PC-3 (cell line): ENCODE measurements at places on chromosomes 5 and 9. TPM values are rescaled to one million over a fixed set of nuclear protein-coding genes. Genes with fewer than 3 reads are reported as not detected.

- no peaks in the 10 kb centered on the region for H3K4me1 ChIP-seq
- DNase-seq, result no peak
- no peak overlapping the region for H3K4me3 ChIP-seq
- no peak overlapping the region for H3K27ac ChIP-seq
- no peaks in the 10 kb centered on the region for H3K36me3 ChIP-seq
- H3K27me3 ChIP-seq, result peaks cover 12% of the 10 kb centered on the region; the same call in 1 of the 2 replicates
Observed at GRCh38 chr5:158234323-158235158, 375.6 kb upstream of the CLINT1 start.

- H3K27ac ChIP-seq, result no peak overlapping the region
- H3K27me3 ChIP-seq, result no peaks in the 10 kb centered on the region
- no peaks in the 10 kb centered on the region for H3K36me3 ChIP-seq
- no peak for DNase-seq
Observed at GRCh38 chr9:99253134-99253533, 31.1 kb downstream of the SEC61B start.

GRCh38 chr5:159174511-159175168 is 34.7 kb downstream of the RNF145 start:
- DNase-seq, result no peak
- peak overlapping the region; percentile 40 for H3K27ac ChIP-seq
- no peak overlapping the region for H3K4me3 ChIP-seq

DNA sequence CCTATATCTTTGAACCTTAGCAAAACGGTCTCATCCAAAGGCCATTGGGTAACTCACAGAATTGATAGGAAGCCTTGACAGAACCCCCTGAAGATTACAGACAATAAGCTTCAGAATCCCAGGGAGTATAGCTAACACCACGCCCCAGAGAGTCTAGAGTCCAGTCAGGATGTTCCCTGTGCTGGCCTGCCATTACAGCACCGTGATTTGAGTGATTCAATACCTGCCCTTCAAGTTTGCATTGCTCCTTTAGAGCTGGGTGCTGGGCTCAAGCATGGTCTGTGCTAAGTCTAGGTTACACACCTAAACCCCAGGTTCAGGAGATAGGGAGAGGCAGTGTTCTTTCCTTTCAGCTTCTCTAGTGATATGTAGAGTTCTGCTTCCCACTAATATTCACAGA is 90.5 kb downstream of the RASEF start:
- no peak overlapping the region for H3K27ac ChIP-seq
- H3K27me3 ChIP-seq, result no peaks in the 10 kb centered on the region
- no peaks in the 10 kb centered on the region for H3K36me3 ChIP-seq
- no peaks in the 10 kb centered on the region for H3K4me1 ChIP-seq

- H3K4me1 ChIP-seq, result no peaks in the 10 kb centered on the region
- no peak for DNase-seq
Observed at GRCh38 chr5:140823475-140823874, 2.1 kb downstream of the PCDHA5 start.

DNA sequence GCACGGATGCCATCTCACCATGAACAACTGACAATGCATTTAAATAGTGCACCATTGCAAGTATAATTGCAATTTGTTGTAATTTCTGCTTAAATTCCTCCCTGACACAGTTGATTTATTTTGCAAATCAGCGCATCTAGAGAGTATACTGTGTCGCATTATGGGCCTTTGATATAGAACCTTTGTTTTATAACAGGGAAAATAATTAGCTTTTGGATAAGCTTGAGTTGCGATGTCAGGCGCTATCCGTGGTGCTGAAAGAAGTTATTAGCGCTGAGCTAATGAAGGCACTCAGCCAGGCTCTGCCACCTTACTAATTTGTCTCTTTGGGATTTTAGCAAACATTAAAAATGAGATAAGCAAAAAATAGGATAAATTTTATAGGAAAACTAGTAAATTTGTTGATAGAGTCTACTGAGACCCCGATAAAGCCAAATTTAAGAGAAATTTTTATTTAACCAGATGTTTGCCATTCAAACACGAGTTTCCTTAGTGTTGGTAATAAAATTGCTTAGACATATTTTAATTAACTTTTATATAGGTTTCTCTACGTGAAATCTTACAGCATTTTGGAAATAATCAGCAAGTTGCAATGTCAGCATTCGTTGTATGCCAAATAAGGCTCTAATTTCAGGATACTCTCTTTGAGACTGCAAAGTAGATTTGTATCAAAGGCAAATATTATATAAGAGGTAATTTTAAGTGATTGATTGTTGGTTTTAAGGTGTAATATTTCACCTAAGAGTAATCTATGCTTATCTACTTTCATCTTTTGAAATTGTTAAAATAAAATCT is 355.5 kb downstream of the TLR4 start:
- no peaks in the 10 kb centered on the region for H3K27me3 ChIP-seq
- no peak overlapping the region for H3K27ac ChIP-seq
- H3K4me3 ChIP-seq, result no peak overlapping the region

GRCh38 chr9:132988244-132989013 is 9.9 kb downstream of the GFI1B start:
- H3K36me3 ChIP-seq, result no peaks in the 10 kb centered on the region
- H3K27ac ChIP-seq, result no peak overlapping the region
- no peaks in the 10 kb centered on the region for H3K4me1 ChIP-seq
- no peaks in the 10 kb centered on the region for H3K27me3 ChIP-seq
- no peak for DNase-seq
- H3K4me3 ChIP-seq, result no peak overlapping the region

DNA sequence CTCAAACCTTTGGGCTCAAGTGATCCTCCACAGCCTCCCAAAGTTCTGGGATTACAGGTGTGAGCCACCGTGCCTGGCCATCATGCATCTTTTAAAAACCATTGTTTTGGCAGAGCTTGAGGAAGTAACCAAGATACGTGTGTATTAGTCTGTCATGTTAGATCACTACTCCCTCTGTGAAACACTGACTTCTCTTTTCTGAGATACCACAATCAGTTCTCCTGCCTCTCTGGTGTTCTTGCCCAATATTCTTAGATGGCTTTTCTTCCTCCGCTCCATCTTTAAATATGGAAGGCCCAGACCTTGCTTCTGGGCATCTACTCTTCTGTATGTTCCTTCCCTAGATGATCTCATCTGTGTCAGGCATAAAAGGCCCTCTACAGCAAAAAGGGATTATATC is 14.2 kb upstream of the CCNB1 start:
- H3K4me1 ChIP-seq, result no peaks in the 10 kb centered on the region
- H3K4me3 ChIP-seq, result no peak overlapping the region
- no peaks in the 10 kb centered on the region for H3K36me3 ChIP-seq

- H3K4me3 ChIP-seq, result peak within 1 kb of the TSS; percentile 95
- H3K4me1 ChIP-seq, result peaks cover 39% of the 10 kb centered on the region
- no peaks in the 10 kb centered on the region for H3K27me3 ChIP-seq
- peak; percentile 93 for DNase-seq
Observed at GRCh38 chr5:61331407-61332357, at the start of gene ZSWIM6. ZSWIM6 (plus strand) TSS chr5:61332258; CDS start chr5:61332273, 15 bp downstream.

DNA sequence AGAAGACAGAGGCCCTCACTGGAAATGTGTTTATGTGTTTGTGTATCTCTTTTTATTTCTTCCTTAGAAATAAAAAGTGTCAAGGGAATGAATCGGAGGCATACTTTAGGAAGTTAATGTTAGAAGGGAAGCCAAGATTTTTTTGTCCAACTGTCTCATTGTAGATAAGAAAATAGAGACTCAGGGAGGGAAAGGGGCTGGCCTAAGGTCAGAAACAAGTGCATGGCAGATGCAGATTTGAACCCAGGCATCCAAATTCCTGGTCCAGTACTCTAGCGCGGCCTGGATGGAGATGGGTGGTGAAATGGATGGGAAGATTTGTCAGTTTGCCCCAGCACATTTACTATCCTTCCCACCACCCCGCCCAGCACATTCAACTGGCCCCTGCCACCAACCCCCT is 19.8 kb upstream of the TNIP1 start:
- no peak for DNase-seq
- H3K27me3 ChIP-seq, result no peaks in the 10 kb centered on the region
- no peak overlapping the region for H3K27ac ChIP-seq
- no peak overlapping the region for H3K4me3 ChIP-seq
- H3K36me3 ChIP-seq, result no peaks in the 10 kb centered on the region

DNA sequence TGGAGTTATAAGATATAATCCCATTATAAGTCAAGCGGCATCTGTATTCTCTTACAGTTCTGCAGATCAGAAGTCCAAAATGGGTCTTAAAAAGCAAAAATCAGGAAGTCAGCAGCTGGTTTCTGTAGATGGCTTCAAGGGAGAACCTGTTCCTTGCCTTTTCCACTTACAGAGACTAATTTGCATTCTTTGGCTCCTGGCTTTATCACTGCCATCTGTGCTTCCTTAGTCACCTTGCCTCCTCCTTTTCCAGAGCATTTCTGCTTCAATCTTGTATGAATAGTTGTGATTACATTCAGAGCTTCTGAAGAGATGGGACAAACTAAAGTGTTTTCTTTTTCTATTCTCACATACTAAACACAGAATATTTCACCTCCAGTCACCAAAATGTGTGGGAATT is 647.3 kb upstream of the GRAMD2B start:
- H3K36me3 ChIP-seq, result no peaks in the 10 kb centered on the region
- no peak for DNase-seq
- no peaks in the 10 kb centered on the region for H3K4me1 ChIP-seq
- no peak overlapping the region for H3K4me3 ChIP-seq
- H3K27me3 ChIP-seq, result no peaks in the 10 kb centered on the region

The ADAMTSL2 gene
- not detected in 2 replicates for total RNA-seq

The GZMA gene
- not detected in 2 replicates for total RNA-seq

The IRX2 gene
- total RNA-seq, result 10.4 and 13.2 TPM in 2 replicates

The COMMD10 gene
- total RNA-seq, result 8.8 and 17.7 TPM in 2 replicates

The BHMT2 gene
- total RNA-seq, result not detected in 2 replicates
